ENCODE measurements at places on chromosomes 11 and 22.

- DNase-seq = no peak
Measured at GRCh38 chr22:37212174-37212906, at the start of gene SSTR3. TSS of gene SSTR3 (minus strand) at chr22:37212477. CDS start at chr22:37207803, 4,674 bp downstream.

GRCh38 chr22:39960791-39961746 is 872 bp downstream of the TMA7B start:
- peak; percentile 66 for DNase-seq

GRCh38 chr11:121112498-121113455 is 11.7 kb downstream of the TECTA start:
- peak; percentile 18 for DNase-seq

- DNase-seq = no peak
Measured at GRCh38 chr22:46721501-46722085, 16.5 kb downstream of the CERK start.

- no peak for DNase-seq
Measured at GRCh38 chr11:33779849-33780528, 5.7 kb upstream of the FBXO3 start.

- DNase-seq = no peak
Measured at GRCh38 chr11:75312346-75312745, 39.1 kb downstream of the ARRB1 start.

GRCh38 chr22:49826603-49827270 is 936 bp downstream of the BRD1 start:
- DNase-seq = peak; percentile 37

DNA sequence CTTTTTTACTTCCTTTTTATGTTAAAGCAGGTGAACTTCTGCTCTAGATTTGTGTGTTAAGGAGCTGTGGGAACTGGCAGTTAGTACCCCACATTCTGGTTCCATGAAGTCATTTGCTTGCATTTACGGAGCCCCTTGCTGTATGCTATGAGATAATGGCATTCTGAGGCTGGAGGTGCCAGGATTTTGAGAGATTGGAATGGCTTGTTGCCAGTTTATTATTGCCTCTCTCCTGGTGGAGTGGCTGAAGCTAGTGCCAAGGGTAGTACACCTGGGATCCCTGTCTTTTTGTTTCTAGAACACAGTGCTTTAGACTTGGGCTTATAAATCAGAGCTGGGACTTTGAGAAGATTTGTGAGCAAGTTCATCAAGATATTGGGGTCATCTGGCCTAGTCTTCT is 73.8 kb downstream of the STIM1 start:
- no peak for DNase-seq

- no peak for DNase-seq
Measured at GRCh38 chr22:46851941-46852340, 89.5 kb downstream of the TBC1D22A start.

- no peak for DNase-seq
Measured at GRCh38 chr22:39915295-39915726, 14.4 kb downstream of the GRAP2 start.

DNA sequence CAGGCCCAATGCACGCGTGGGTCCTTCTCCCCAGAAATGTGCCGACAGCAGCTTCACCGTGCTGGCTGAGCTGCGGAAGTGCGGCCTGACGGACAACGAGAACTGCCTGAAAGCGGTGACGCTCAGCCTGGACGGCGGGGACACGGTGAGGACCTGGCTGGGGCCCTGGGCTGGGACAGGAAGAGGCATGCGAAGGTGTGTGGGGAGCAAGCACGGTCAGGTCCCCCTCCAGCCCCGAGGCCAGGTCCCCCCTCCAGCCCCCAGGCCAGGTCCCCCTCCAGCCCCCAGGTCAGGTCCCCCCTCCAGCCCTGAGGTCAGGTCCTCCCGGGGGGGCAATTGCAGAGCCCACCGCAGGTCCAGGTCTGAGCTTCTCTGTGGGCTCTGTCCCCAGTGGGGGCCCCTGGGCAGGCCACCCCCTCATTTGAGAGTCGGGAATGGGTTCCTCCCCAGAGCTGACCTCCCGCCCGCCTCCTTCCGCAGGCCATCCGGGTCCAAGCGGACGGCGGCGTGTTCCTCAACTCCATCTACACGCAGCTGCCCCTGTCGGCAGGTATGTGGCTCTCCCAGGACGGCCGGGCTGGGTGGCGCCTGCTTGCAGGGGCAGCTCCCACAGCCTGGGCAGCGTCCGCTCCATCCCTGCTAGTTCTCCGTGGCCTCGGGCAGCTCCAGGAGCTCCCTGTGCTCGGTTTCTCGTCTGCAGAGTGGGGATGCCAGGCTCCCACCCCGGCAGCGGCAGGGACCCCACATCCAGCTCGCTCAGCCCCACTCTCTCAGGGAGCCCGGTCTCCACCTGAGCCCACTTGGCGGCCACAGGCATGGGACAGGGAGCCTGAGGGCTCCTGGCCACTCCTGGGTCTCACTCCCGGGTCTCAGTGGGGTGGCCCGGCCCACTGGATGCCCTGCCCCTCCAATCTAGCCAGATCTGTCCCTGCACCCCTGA is 7.9 kb downstream of the MUC5B start:
- no peak for DNase-seq

DNA sequence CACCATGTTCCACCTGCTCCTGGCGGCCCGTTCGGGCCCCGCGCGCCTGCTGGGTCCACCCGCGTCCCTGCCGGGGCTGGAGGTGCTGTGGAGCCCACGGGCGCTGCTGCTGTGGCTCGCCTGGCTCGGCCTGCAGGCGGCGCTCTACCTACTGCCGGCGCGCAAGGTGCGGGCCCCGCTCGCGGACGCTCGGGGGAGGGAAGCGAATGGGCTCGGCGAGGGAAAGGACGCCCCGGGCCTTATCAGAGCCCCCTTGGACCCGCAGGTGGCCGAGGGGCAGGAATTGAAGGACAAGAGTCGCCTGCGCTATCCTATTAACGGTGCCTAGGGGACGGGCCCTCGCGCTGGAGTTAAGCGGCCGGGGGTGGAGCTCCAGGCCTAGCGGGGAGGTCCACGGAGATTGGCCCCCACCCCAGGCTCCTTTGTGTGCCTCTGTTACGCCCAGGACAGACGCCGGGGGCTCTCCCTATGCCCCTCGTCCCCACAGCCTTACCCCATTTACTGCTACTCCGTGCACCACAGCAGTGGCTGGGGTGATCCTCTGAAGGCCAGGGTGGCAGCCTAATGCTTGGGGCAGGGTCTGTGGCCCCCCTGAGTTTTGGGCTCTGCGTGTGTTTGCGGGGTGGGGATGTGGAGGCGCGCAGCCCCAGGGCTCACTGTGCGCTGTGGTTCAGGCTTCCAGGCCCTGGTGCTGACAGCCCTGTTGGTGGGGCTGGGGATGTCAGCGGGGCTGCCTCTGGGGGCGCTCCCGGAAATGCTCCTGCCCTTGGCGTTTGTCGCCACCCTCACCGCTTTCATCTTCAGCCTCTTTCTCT is 1.1 kb downstream of the TM7SF2 start:
- peak; percentile 82 for DNase-seq

DNA sequence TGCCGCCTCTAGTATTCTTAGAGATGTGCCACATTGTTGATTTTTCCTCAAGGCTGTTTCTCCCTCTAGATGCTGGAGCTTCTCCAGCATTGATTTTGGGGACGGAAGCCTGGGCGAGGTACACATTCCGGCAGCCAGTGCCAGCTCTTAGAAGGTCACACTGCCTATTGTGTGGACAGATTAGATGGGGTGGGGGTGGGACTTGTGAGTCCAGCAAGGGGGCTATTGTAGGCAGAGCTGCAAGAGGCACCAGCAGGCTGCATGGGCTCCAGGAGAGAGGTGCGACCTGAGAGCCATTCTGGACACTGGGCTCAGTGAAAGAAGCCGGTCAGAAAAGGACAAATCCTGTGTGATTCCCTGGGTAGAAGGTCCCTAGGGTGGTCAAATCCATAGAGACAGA is 12.4 kb downstream of the C11orf21 start:
- no peak for DNase-seq

Data from activated naive CD8-positive, alpha-beta T cell treated with anti-CD3 and anti-CD28 coated beads, Interleukin-2, amount 50 U/mL, for 24 hours (primary cell).